ENCODE measurements at places on chromosomes 1 and 21.
A peak's percentile ranks its signal among the peaks of the same experiment; 100 is the strongest.

DNA sequence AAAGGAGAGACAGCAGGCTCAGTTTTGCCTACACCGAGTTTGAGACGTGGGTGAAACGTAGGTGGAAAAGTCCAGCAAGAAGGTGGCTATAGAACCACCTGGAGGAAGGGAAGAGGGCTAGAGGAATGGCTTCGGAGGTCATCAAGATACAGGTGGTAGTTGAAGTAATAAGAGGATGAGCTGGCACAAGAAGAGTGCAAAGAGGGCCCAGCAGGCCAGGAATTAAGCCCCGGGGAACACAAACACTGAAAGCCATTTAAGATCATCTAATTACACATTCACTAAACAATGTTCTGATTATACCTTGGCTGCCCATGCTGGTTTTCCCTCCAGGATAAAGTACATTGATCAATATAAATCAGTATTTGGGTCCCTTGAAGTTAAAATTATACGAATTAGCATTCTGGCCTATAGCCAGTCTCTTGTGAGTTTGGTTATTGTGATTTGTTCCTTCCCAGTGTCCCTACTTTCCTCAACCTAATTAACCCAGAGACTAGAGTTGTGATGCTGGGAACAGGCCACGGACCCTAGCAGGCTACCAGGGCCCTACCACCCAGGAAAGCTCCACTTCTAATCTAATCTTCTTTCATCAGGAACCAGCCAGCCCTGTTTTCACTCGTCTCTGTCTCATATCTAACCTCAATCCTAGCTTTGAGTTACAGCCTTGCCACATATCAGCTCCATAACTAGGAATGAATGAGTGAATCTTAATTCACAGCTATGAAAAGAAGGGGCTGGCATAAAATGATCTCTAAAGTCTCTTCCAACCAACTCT lies 26.4 kb upstream of the PPP1R15B start:
- DNase-seq: no peak

- DNase-seq: no peak
Observed at GRCh38 chr21:14491269-14491681, 54.8 kb downstream of the SAMSN1 start.

- DNase-seq: no peak
Observed at GRCh38 chr1:116679091-116679827, 11.7 kb upstream of the IGSF3 start.

- no peak for DNase-seq
Observed at GRCh38 chr1:43864111-43865045, 69.2 kb upstream of the ARTN start.

GRCh38 chr1:95512925-95513324 lies 278.9 kb downstream of the RWDD3 start:
- DNase-seq: no peak

- DNase-seq: no peak
Observed at GRCh38 chr1:169325117-169325516, 42.5 kb downstream of the NME7 start.

DNA sequence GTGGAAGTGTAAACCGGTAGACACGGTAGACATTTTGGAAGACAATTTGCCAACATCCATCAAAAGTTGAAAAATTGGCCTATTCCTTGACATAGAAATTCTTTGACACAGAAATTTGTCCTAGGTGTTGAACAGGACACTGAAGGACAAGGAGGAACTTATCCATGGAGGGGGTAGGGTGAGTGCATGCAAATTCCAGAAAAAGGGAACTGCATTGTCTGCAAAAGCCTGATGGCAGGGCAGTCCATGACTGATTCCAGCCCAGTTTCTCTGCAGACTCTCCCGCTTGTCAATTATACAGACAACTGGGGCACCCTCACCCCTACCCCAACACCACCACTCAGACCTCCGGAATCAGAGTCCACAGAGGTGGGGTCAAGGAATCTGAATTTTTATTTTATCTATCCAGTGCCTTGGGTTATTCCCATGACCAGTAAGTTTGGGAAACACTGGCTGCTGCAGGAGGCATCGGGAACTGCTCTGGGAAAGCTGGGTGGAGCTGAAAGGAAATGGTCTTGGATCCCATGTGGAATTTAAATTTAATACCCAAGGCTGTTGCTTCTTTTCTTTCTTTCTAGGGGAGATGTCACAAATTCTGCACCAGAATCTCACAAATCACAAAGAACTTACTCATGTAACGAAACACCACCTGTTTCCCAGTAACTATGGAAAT lies 103.3 kb upstream of the SLC45A1 start:
- no peak for DNase-seq

DNA sequence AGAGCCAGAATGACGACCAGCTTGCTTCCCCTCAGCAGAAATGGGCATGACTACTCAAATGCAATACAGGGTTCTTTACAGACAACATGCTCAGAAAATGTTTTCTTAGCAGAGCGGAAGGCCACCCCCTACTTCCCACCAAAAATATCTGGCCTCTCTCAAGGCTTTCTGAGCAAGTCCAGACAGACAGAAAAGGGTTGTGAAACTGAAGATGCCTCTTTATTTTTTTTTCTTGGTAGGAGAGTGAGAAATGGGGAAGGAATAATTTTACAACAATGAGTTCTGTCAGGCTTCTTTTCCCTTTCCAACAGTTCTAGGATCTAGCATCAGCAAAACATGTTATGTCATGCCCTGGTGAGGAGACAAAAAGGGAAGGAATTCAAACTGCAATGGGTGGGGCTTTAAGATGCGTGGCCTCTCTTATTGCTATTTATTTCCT lies 172.0 kb upstream of the CAMK1G start:
- DNase-seq: no peak

DNA sequence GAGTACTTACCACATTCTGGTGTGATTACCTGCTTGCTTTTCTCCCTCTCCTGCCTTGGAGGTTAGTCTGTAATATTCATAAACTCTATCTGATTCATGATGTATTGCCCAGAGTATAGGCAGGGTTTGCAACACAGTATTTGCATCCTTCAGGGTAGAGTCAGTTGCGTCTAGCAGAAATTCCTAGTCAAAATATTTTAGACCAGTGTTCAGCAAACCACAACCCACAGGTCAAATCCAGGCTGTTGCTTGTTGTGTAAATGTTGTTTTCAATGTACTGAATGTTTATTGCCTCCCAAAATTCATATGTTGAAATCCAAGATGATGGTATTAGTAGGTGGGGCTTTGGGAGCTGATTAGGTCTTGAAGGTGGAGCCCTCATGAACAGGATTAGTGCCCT lies 82.9 kb downstream of the NGF start:
- DNase-seq: no peak

DNA sequence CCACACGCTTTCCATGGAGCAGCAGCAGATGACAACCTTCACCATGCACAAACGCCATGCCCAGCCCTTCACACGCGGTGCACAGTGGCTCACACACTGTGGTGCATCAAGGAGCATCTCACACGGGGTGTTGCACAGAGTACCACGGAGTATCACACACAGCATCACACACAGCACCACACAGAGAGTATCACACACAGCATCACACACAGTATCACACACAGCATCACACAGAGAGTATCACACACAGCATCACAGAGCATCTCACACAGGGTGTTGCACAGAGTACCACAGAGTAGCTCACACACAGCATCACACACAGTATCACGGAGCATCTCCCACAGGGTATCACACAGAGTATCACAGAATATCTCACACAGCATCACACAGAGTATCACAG lies 122.2 kb upstream of the RAB4A start:
- no peak for DNase-seq

GRCh38 chr21:25640202-25640942 lies 1.3 kb downstream of the JAM2 start:
- no peak for DNase-seq

GRCh38 chr1:67214420-67215174 lies 48.3 kb downstream of the IL23R start:
- peak; percentile 51 for DNase-seq

- no peak for DNase-seq
Observed at GRCh38 chr1:54497338-54497737, 50.7 kb upstream of the ACOT11 start.

DNA sequence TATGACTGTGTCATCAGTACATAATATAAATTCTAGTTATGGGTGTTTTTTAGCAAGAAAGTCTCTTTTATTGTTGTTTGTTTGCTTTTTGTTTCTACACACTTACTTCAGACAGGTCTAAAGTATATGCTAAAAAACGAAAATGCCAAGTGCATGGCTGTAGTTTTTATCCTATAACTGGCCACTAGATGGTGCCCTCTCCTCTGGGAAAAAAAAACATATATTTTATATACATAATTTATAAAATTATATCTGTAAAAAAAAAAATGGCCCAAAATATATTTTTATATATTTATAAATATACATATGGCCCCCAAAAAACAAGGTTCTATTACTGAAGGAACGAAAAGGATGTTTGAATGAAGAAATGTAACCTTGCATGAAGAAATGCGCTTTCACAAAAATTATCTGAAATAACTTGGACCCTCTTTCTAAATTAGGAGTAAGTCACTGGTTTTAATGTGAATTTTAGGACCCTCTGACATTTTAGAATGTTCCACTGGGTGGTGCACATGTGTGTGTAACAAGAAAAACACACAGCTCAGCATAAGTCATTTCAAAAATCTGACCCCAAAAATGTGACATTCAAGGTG lies 93.5 kb downstream of the TTLL7 start:
- DNase-seq: peak; percentile 31

GRCh38 chr1:90714521-90714951 lies 2.6 kb downstream of the BARHL2 start:
- DNase-seq: no peak

All from CD4-positive, alpha-beta T cell treated with Interleukin-2 at 100 ng/mL for 4 hours (primary cell).